ENCODE measurements at places on chromosomes 4 and X.
A peak's percentile ranks its signal among the peaks of the same experiment; 100 is the strongest.

DNA sequence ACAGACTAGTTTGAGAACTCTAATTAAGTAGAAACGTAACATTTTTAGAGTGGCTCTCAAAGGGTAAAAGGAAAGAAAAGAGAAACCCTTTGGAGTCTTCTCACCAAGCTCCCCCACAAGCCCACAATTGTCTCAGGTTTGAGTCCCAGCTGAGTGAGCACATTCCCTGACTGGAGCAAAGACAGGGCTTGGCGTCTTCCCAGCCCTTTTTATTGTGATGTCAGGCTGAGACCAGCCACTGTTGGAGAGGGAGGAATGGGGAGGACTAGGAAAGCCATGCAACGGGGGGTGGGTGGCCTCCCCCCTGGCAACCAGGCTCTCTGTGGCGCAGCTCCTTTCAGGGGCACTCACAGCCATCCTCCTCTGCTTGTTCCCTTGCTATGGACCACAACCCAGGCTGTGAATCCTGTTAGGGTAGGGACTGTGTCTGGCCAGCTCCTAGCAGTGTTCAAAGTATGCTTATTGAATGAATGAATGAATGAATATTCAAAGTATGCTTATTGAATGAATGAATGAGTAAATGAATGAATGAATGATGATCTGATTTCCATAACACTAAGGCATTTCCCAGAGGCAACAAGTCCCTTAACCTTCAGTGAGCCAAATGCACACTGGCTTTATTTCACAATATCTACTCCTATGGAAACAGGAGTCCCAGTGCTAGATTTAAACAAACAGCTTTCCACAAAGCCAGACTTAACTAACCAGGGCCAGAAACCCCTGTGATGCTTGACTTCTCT, 413.3 kb downstream of the MID1IP1 start:
- DNase-seq: no peak
- no peaks in the 10 kb centered on the region for H3K36me3 ChIP-seq
- H3K27me3 ChIP-seq: peaks cover 3% of the 10 kb centered on the region
- no peak overlapping the region for H3K4me3 ChIP-seq
- H3K27ac ChIP-seq: no peak overlapping the region

- no peaks in the 10 kb centered on the region for H3K27me3 ChIP-seq
- H3K36me3 ChIP-seq: no peaks in the 10 kb centered on the region
- no peaks in the 10 kb centered on the region for H3K4me1 ChIP-seq
- no peak for DNase-seq
- H3K4me3 ChIP-seq: no peak overlapping the region
- no peak overlapping the region for H3K27ac ChIP-seq
Observed at GRCh38 chr4:69025999-69026387, 70.3 kb upstream of the UGT2B7 start.

GRCh38 chr4:174244441-174244840, 39.0 kb downstream of the FBXO8 start:
- H3K4me3 ChIP-seq: no peak overlapping the region
- DNase-seq: peak; percentile 22
- H3K27ac ChIP-seq: no peak overlapping the region
- H3K36me3 ChIP-seq: no peaks in the 10 kb centered on the region

DNA sequence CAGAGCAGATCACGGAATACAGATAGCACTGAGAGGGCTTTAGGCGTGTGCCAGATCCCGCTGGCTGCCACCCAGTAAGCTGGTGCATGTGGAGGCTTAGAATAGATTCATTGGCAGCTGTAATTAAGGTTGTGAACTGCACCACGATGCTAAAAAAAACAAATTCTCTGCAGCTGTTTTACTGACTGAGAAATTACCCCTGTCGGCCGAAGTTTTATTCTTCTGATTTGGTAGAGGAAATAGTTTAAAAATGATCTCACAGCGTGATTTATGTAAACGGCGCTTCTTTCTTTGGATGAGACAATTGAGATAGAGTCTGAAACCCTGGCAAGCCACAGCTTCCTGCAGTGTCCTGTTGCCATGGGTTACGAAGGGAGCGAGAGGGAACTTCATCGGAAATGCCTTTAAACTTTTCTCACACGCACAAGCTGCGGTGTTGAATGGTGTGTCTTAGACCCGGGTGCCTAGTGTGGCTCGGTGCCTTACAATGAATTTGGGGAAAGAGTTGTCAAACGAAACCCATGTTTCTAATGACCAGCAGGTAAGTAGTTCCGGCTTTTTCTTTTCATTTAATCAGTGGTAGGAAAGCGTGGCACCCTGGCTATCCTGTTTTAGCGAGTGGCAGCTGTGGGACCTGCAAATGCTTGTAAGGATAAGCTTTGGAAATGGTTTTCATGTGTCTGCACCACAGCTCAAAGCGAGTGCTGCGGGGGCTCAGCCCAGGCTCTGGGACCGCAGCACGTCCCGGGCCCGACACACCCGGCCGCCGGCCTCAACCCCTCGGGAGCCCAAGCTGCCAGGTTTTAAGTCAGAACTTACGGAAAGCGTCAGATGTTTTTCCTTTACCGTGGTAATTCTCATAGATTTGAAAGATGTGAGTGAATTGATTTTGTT, 71.7 kb upstream of the HGFAC start:
- H3K4me3 ChIP-seq: peak overlapping the region; percentile 70
- no peaks in the 10 kb centered on the region for H3K36me3 ChIP-seq
- DNase-seq: peak; percentile 89
- H3K4me1 ChIP-seq: peaks cover 40% of the 10 kb centered on the region
- H3K27ac ChIP-seq: peak overlapping the region; percentile 80

GRCh38 chr4:6441758-6442157, 30.7 kb downstream of the PPP2R2C start:
- DNase-seq: no peak
- H3K36me3 ChIP-seq: no peaks in the 10 kb centered on the region
- no peaks in the 10 kb centered on the region for H3K4me1 ChIP-seq
- no peak overlapping the region for H3K4me3 ChIP-seq

DNA sequence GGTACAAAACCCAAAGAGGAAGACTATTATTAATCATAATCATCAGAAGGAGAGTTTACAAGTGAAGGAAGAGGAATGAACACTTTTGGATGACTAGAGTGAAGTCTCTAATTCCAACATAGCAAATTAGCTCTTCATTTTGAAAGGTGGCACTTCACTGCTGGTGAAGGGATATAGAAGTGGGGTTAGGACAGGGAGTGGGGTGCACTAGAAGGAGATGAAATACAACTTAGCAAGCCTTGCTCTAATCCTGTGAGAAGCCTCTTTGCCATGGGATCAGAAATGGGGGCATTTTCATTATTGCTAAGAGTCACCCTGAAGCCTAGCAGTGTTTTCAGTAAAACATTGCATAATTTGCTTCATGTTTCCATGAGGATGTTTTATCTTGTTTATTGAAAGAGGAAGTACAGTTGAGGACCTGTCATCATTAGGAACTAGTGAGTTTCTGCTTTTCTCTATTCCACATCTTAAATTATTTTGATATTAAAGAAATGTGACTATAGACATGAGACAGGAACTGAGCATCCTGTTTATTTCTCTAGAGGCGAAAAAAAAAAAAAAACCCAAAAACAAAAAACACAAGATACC, 9.3 kb upstream of the GRPR start:
- H3K4me3 ChIP-seq: no peak overlapping the region
- no peaks in the 10 kb centered on the region for H3K4me1 ChIP-seq
- H3K36me3 ChIP-seq: no peaks in the 10 kb centered on the region
- DNase-seq: no peak

DNA sequence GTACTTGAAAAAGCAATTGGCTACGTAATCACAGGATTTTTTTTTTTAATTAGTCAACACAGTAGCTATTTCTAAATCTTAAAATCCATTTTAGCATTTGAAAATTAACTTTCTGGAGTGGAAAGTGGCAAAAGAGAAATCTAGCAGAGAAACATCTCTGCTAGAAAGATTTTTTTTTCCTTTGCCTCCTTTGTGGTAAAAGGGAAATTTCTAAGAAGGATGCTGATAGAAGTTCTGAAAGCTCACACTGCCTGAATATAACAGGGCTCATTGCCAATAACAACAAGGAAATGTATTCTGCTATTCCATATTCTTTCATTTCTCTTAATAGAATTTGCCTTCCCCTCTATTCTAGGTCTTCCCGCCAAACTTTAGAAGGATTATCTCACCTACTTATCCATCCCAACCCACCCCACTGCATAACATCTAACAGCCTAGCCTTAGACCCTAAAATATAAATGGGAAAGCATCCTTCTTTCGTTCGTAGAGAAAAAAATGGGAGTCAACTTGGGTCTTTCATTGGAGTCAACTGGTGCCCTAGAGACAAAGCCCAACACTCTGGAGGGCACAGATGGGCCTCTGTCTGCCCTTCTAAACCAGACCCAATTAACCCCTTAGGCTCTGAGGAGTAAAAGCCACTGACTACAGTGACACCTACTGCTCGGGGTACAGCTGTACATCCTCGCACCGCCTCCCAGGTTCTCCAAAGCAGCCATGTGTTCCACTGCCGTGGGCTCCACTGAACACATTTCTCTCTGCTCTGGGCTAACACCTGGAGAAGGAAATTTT, 103.9 kb downstream of the MAML3 start:
- H3K4me3 ChIP-seq: peak overlapping the region; percentile 39
- peaks cover 19% of the 10 kb centered on the region for H3K4me1 ChIP-seq
- H3K27ac ChIP-seq: no peak overlapping the region

- DNase-seq: peak; percentile 30
- no peaks in the 10 kb centered on the region for H3K36me3 ChIP-seq
- H3K4me1 ChIP-seq: no peaks in the 10 kb centered on the region
- peaks cover 9% of the 10 kb centered on the region for H3K27me3 ChIP-seq
- H3K27ac ChIP-seq: no peak within 1 kb of the TSS
Observed at GRCh38 chr4:118352843-118353533, at the start of gene PRSS12. PRSS12 (minus strand) TSS chr4:118353003; CDS start chr4:118352720, 283 bp downstream.

DNA sequence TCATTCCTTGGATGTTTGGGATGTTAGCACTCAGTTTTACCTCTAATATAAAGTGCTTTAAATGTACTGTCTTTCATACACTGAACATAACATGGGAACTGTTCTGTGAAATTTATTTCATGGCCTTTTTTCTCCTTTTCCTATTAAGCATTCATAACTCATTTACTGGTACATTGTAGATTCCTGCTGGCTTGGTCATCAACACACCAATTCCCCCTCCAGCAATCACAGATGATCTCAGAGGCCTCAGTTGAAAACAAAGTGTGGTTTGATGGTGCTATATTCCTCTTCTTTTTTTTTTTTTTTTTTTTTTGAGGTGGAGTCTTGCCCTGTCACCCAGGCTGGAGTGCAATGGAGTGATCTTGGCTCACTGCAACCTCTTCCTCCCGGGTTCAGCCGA, 61.9 kb upstream of the FAM47B start:
- H3K36me3 ChIP-seq: no peaks in the 10 kb centered on the region
- peaks cover 18% of the 10 kb centered on the region for H3K4me1 ChIP-seq
- peak overlapping the region; percentile 47 for H3K27ac ChIP-seq
- no peak overlapping the region for H3K4me3 ChIP-seq
- peak; percentile 78 for DNase-seq

DNA sequence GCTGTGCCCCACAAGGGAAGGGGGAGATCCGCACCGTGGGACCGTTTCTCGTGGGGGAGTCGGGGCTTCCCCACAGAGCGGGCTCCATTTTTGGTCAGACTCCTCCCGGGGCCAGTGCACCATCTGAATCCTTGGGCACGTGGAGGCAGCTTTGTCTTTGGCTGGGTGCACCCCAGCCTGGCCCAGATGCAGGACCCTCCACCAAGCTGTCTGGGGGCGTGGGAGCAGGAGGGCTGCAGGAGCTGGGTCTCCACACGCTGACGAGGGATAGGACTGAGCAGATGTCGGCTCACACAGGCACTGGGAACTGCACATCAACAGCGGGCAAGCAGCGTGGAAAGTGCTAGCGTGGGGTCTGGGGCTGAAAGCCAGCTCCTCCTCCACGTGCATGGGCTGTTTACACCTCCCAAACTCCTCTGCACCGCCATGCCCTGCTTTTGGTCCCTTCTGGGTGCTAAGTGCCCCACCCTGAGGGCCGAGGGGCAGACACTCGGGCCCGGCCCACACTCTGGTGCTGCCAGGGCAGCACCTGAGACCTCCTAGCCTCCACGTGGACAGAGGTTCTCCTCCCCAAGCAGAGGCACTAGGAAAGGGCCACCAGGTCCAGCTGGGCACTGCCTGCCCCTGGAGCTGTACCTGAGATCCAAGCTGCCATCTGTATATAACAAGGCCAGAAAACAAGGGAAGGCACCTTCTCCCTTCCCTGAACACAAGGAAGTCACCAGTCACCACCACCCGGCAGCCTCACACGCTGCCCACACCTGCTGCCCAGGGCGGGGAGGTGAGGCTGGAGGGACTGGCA, 13.8 kb downstream of the DGKQ start:
- no peaks in the 10 kb centered on the region for H3K4me1 ChIP-seq
- H3K4me3 ChIP-seq: no peak overlapping the region
- no peak for DNase-seq
- H3K27ac ChIP-seq: no peak overlapping the region

DNA sequence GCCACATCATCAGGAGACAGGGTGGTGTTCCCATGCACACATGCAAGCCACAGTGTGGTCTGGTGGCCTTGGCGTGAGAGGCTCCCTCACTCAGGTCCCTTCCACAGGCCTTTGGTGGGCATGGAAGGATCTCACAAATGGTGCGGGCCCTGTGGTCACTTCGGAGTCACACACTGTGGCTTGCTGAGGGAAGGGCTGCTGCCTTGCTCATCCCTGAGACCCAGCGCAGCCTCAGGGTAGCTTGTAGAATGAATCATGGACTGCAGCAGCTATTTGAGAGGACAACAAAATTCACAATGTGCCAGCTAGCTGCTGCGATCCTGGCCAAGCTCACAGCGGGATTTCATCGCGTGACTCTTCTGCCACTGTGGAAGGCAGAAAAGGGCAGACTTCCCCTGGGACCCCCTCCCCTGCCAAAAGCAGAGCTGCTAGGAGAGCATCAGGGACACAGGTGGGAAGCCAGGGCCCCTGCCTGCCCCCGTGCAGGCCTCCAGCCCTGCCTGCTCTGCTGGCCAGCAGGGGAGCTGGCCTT, 106.4 kb downstream of the ABLIM2 start:
- no peak overlapping the region for H3K27ac ChIP-seq
- no peak for DNase-seq
- H3K4me1 ChIP-seq: peaks cover 3% of the 10 kb centered on the region
- peaks cover 21% of the 10 kb centered on the region for H3K27me3 ChIP-seq

GRCh38 chrX:138492371-138492770, 219.1 kb downstream of the FGF13 start:
- H3K4me3 ChIP-seq: no peak overlapping the region
- no peaks in the 10 kb centered on the region for H3K36me3 ChIP-seq
- H3K4me1 ChIP-seq: no peaks in the 10 kb centered on the region
- no peak overlapping the region for H3K27ac ChIP-seq
- DNase-seq: no peak

DNA sequence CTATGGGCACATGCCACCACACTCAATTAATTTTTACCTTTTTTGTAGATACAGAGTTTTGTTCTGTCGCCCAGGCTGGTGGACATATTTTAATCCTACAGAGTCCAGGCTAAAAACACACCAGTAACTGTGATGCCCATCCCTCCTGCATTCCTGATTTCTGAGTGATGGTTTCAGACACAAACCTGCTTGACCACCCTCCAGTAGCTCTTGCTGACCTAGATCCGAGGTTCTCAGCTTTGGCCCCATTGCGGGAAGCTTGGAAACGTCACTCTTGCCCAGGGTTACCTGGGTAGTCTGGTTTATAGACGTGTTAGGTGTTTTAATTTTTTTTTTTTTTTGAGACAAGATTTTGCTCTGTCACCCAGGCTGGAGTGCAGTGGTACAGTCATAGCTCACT, 7.5 kb downstream of the CD99 start:
- no peaks in the 10 kb centered on the region for H3K27me3 ChIP-seq
- no peak overlapping the region for H3K4me3 ChIP-seq
- no peak overlapping the region for H3K27ac ChIP-seq
